ENCODE measurements at places on chromosomes 16 and 17. TPM values are rescaled to one million over a fixed set of nuclear protein-coding genes. Genes with fewer than 3 reads are reported as not detected.

- no peak for DNase-seq
These were observed 68.5 kb upstream of the MED9 start for GRCh38 chr17:17408236-17408794.

DNA sequence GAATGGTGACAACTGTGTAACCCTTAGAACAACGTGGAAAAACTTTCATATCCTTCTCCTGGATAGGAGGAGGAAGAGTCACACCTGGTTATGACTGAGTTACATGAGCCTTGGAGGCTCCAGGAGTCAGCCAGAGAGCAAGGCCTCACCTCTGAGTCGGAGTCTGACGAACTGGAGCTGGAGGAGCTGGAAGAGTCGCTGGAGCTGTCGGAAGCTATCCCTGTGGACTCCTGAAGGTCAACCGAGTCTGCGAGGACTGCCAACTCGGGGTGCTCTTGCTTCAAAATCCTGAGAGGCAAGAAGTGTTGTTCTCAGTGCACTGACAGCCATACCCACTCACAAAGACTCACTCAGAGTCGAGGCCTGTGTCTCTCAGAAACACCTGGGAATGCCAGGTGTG, 6.2 kb downstream of the JMJD6 start:
- DNase-seq = no peak

- DNase-seq = no peak
These were observed 9.5 kb downstream of the NOB1 start for GRCh38 chr16:69745232-69745612.

DNA sequence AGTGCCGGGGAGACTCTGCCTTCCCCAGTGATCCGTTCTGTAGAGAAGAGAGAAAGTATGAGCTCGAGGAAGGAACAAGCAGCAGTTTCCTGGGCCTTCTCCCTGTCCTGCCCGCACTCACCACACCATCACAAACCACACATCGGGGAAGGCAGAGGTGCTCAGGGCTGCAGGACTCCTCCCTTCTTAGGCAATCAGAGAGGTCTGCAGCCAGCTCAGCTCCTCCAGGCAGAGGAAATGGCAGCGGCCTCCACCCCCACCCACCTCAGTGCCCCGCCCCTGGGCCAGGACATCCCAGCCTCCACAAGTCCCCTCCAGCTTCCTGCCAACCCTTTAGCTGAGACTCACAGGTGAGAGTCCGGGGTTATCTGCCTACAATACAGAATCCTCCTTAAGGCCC, 2.0 kb downstream of the ZNF319 start:
- DNase-seq = no peak

Gene KRT25
- not detected for polyA plus RNA-seq

DNA sequence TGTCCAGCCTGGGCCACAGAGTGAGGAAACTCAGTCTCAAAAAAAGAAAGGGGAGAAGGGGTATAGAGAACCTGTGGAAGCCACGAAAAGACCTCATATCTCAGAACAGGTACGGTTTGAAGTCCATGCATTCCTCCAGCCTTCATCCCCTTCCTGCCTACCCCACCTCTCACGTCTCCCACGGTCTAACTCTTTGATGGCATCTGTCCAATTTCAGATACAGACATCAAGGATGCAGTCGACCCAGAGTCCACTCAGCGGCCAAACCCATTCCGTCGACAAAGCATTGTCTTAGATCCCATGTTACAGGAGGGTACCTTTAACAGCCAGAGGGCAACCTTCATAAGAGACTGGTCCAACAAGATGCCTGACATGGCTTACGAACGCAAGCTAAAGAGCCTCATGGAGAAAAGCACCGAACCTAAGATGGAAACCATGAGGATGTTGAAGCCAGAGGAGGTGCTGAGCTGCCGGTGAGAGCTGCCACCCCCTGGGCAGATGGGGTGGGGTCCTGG, 22.7 kb downstream of the C16orf78 start:
- no peak for DNase-seq

DNA sequence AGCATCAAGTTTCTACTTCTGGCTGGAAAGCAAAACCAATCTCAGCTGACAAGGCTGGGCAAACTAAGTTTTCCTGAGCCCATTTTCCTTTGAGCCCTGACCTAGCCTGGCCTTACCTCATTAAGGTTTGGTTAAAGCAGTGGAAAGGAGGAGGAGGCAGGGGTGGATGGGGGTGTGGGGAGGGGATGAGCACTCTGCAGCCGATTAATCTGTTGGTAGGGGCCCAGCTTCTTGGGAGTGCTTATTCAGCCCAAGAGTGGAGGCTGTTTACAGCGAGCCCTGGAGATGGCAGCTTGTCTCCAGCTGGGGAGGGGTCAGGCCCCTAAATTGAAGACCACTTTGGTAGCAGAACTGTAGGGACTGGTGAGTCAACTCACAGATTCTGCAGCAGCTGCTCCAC, 12.0 kb downstream of the SMCR8 start:
- DNase-seq = no peak

GRCh38 chr17:67479148-67479547, 102.1 kb downstream of the PITPNC1 start:
- no peak for DNase-seq

DNA sequence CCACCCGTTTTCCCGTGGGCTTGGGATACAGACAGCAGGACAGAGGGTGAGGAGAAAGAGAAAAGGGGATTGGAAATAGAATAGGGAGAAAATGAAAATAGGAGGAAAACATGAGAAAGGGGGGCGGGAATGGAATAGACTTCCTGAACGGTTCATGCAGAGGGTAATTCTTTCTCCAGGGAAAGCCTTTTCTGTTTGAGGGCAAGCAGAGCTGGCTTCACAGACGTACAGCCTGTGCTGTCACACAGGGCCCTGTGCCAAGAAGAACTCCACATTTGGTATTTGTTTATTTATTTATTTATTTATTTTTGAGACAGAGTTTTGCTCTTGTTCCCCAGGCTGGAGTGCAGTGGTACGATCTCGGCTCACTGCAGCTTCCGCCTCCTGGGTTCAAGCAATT, 12.0 kb downstream of the MILR1 start:
- no peak for DNase-seq

GRCh38 chr17:73663614-73664013, 19.4 kb upstream of the SDK2 start:
- no peak for DNase-seq

- no peak for DNase-seq
These were observed 1.7 kb upstream of the SGCA start for GRCh38 chr17:50163843-50164696.

Gene CACNB1
- polyA plus RNA-seq = 41.8 TPM

GRCh38 chr17:2170023-2170422, 115.1 kb downstream of the HIC1 start:
- no peak for DNase-seq

GRCh38 chr16:78648517-78648916, 549.1 kb downstream of the WWOX start:
- DNase-seq = peak; percentile 52

Gene STH
- 2.4 TPM for polyA plus RNA-seq

DNA sequence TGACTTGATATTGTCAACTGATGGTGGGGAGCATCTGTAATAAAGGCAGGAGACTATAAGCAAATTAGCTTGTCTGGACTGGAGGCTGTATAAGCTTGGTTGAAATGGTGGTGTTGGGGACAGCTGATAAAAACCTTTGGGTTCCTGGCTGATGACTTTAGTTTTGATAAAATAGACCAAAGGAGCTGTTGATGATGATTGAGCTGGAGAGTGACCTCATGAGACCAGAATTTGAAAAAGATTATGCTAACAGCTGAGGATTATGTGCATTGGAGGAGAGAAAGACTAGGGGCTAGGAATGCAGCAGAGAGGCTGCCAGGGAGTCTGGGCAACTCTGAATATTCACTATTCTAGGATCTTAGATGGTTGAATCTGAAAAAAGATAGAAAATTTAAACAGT, 8.7 kb upstream of the CDC27 start:
- no peak for DNase-seq

GRCh38 chr17:55366020-55366481, 55.6 kb downstream of the MMD start:
- DNase-seq = no peak

GRCh38 chr17:39787743-39788484, 50.2 kb downstream of the GRB7 start:
- no peak for DNase-seq

Gene BCO1
- 0.71 TPM for polyA plus RNA-seq

Gene PYDC1
- 2.0 TPM for polyA plus RNA-seq

DNA sequence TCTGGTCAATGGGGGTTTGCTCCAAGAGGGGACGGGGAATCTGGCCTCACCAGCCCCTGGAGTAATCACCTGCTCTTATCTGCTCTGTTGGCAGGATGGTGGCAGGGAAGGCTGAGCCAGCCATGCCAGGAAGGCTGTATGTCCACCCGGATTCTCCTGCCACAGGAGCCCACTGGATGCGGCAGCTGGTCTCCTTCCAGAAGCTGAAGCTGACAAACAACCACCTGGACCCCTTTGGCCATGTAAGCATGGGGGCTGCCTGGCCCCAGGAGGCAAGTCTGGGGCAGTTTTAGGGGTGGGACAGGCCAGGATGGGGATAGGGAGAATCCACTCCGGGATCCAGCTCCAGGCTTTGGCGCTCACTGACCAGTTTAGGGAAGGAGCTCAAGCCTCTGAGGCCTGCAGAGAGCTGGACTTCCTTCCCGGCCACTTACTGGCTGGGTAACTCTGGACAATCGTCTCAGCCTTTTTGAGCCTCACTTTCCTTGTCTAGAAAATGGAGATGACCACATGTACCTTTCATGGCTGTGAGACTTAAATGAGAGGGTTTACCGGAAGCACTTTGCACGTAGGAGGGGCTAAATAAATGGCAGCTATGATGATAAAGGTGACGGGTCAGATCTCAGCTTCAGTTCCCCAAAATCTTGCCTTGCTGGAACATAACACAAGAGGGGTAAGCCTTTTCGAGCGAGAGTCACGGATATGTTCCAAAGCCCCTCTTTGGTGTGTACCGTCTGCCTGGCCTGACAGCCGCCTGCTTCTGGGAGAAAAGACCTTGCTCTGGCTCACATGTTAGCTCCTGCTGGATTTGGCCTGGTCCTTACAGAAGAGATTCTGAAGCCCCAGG, 15.4 kb downstream of the TBX4 start:
- DNase-seq = no peak

DNA sequence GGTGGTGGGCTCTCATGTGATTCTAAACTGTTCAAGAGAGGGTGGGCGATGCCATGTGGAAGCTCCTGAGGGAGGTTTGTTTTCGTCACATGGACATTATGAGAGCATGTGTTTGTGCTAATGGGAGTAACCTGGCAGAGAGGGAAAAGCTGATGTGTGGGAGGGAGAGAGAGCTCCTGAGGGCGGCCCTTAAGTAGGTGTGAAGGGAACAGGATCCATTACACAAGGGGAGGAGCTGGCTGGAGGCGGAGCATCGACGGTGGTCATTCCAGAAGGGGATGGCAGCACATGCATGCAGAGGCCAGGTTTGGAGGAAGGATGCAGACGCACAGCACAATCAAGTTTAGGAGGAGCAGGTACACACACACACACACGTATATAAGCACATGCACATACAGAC, 197.5 kb downstream of the RPTOR start:
- no peak for DNase-seq

Gene HOXB3
- polyA plus RNA-seq = 141 TPM

DNA sequence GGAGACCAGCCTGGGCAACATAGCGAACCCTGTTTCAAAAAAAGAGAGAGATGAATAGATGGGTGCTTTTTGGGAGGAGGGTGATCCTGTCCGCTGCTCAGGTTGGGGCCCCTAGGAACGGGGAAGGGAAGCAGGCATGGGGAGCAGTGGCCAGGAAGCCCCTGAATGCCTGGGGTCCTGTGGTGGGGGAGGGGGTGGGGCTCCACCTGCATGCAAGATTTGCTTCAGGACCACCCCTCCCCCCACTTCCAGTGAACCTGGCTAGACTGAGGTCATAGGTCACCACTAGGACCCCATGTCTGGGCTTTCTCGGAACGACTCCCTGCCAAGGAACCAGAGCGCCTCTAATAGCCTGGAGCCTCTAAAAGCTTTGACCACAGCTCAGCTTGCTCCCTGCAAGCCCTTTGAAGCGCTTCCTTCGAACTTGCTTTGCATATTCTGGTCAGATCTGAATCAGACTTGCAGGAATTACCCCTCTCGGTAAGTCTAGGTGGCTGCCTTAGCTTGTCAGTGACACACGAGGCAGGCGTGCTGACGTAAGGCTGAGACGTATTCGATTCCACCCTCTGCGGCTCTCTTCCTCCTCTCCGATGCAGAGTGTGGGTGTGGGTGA, 3.7 kb downstream of the SOCS3 start:
- peak; percentile 58 for DNase-seq

Gene SYCE1L
- polyA plus RNA-seq = 21.2 TPM

DNA sequence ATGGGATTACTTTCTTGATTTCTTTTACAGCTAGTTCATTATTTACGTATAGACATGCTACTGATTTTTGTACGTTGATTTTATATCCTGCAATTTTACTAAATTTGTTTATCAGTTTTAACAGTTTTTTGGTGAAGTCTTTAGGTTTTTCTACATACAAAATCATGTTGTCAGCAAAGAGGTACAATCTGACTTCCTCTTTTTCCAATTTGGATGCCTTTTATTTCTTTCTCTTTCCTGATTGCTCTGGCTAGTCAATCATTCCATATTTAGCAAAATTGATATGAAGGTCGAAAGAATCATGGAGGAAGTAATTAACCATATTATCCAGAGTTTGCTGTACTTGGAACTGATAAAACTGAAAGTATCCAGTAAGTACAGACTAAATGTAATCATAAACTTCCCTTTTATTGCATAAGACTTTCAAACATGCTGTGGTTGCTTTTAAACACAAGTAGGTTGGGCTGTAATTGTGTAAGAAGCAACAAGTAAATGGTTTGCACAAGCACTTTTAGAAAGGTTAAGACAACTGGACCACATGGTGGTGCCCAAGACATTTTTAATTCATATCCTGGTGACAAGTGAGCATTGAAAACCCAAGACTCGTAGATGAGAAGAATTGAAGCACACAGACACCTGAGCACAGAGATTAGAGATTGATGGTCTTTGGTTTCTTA, 8.4 kb downstream of the GDE1 start:
- no peak for DNase-seq

Gene PCGF2
- polyA plus RNA-seq = 110 TPM

DNA sequence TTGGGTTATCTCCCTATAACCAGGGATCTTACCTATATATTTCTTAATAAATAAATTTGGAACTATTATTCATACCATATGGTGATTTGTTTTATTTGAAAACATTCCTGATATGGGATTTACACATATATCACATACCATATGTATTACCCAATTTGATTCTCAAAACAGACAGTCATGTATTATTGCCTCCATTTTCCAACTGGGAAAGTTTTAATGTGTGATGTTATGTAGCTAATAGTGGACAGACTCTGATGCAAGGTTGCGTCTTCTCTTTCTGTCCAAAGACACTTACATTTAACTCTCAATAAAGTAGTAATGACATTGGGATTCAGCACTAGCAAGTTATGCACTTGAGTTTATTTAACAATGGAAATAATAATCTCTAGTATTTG, 1.1 kb downstream of the KRTAP9-9 start:
- DNase-seq = no peak

All from spinal cord (tissue), 10 donors.